Esophagus squamous epithelium (tissue), 5 donors: ENCODE measurements at places on chromosomes 2 and 18.

GRCh38 chr2:49836017-49836416 lies 681.7 kb upstream of the FSHR start:
- no peak for DNase-seq

DNA sequence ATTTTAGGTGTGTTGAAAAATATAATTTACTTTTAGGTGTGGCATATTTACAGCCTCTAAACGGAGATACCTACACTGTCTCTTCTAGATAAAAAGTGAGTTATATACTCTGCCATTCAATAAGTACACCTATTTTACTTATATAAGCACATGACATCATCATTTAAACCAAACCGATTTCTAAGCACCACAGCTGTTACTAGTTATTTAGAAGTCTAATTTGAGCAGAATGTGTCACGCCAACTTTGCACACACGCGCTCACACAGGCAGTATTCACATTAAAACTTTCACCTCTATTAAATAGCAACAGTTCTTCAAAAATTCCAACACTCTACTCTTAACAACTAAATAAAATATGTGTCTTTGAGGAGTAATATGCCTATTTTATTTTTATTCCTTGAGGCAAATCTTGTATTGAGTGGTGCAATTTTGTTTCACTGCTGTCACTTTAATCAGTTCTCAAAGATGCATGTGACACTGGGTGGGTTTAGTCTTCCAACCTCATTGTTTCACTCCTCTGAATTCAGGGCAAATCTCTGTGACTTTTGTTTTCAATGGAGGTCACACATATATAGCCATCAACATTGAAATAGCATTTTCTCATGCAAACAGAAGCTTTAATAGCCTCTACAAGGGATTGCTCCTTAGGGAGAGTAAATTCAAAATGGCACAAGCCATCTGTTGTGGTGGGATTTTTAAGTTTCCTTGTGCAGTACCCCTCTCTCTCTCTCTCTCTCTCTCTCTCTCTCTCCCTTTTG lies 721.0 kb downstream of the PLCL1 start:
- no peak for DNase-seq

- no peak for DNase-seq
These were observed 1435.7 kb downstream of the LRP1B start for GRCh38 chr2:140695155-140695554.

- DNase-seq, result no peak
These were observed 136.5 kb downstream of the ZNF236 start for GRCh38 chr18:76958692-76959341.

DNA sequence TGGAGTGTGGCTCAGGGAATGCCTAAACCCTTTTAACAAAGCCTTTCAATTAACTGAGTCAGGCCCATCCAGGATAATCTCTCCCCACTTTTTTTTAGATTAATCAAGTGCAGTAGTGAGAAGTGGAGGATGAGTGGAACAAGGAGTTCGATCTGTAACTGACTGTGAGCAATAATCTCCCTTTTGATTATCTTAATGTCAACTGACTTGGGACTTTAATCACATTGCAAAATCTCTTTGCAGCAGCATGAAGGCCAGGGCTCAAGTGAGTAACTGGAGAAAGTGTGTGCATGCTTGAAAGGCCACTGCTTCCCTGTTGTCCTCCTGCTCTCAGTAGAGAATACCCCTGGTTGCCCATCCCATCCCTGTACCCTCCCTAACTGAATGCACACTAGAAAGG lies 32.1 kb upstream of the HS6ST1 start:
- DNase-seq, result no peak

GRCh38 chr2:165067643-165068486 lies 112.5 kb upstream of the SLC38A11 start:
- DNase-seq, result no peak
